Muscle of leg (tissue), 16 donors: ENCODE measurements at places on chromosomes 16 and 17. TPM values are rescaled to one million over a fixed set of nuclear protein-coding genes. Genes with fewer than 3 reads are reported as not detected.

DNA sequence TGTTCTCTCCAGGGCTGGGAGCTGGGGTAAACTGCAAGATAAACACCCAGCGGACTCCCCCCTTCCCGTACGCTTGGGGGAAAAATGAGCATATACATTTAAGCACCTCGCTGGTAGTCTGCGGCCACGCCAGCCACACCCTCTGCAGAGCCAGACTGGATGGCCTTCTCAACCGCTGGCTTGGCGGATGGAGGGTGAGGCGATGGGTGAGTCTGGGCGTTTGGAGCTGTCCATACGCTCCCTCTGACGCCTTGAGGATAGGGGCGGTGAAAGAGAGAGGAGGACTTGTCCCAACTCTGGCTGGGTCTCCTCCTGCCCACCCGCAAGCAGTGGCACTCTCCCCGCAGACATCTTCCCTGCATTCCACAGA lies 1.0 kb downstream of the ITGA3 start:
- peak; percentile 27 for DNase-seq

DNA sequence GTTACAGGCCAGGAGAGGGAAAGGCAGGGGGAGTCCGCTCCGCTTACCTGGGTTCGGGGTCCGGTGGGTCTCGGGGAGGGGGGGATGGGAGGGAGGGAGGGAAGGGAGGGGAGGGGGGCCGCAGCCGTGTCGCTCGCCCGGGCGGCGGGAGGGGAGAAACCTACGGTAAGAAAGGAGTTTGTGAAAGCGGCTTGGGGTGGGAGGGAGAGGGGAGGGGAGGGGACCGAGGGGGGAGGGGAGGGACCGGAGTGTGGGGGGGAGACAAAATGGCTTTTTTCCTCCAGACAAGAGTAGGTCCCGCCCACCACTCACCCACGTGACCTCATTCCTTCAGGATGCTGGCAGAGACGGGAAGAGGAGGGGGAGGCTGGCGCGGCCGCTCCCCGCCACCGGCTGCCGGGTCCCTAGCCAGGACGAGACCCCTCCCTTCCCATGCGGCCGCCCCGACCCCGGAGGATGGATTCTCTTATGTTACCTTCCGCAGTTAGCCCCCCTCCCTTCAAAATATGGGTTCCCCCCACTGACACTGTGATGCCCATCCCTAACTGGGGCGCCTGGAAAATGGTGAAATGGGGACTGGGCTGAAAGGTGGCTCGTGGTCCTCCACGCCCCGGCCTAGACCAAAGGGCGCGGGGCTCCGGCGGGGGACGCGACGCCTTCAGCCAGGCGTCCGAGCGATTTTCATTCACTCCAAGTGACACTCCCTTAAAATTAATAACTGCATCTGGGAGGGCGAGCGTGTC lies at the start of gene PCGF2:
PCGF2 (minus strand) TSS at position 188 of the 743 bp plus-strand sequence. CDS start 7,934 bp downstream, outside the sequence.
- peak; percentile 97 for DNase-seq

GRCh38 chr17:6787081-6787693 lies 11.2 kb downstream of the FBXO39 start:
- DNase-seq, result no peak

- DNase-seq, result peak; percentile 84
Measured at GRCh38 chr17:3935140-3935542, 18.9 kb upstream of the P2RX1 start.

DNA sequence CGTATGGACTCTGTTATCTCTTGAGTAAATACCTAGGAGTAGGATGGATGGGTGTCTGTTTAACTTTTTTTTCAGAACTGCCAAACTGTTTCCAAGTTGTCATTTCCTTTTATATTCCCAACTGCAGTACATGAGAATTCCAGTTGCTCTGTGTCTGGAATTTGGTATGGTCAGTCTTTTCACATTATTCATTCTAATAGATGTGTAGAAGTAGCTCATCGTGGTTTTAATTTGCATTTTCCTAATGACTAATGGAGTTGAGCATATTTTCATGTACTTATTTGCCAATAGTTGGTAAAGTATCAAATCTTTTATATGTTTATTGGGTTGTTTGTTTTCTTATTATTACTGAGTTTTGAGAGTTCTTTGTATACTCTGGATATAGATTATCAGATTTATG lies 27.0 kb downstream of the MRTFB start:
- no peak for DNase-seq

GRCh38 chr16:68696514-68696913 lies 40.6 kb upstream of the CDH1 start:
- DNase-seq, result no peak

DNA sequence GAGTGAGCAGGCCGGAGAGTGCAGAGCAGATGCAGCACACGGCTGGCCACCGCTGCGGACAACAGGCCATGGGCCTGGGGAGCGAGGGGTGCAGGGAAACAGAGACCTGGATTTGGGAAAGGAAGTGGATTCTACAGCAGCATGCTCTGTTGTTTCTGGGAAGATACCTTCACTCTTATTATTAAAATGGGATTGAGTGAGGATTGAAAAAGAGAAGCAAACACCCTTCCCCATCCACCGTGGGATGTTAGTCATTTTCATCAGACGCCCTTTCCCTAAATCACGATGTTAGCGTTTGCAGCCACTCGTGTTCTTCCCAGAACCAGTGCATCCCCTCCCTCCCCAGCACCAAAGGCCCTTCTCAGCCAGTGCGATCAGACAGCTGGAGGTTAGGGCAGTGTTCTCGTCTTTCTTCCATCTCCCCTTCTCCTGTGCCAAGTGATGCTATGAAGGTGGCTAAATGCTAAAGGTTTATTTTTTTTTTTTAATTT lies 196.5 kb upstream of the CHMP6 start:
- DNase-seq, result no peak

DNA sequence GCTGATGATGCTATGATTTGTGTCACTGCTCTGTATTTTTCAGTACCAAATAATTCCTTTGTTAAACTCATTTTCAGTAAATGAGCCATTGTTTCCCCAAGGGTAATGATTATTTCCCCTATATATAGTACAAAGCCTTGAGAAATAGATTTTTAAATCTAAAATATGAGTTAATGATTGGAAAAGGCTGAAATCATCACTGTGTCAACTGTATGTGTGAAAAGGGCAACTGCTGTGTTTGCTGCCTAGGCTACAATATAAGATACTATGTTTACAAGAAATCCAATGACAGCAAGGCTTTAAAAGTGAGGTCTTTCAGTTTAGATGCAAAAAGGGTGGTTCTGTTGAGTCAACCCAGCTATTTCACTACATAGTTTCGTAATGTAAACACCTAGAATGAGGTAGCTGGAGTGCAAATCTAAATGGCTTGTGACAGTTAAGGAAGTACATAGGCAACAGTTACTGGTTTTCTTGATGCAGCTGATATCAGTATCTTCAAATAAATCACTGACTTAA lies 15.3 kb downstream of the NLK start:
- DNase-seq, result no peak

DNA sequence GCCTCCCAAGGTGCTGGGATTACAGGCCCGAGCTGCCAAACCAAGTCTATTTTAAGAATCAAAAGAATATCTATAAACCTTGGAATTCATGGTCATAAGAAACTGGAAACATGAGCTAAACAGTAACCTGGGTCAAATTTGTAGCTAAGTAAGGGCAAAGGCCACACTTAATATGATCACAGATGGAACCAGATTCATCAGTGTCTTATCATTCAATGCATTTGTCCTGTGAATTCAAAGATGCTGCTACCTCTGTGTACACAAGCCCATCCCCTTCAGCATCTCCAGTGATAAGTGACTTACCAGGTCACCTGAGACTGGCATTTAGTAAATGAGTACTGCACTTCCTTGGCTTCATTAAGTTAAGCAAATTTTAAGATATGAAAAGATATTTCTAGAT lies 108.1 kb downstream of the SSH2 start:
- DNase-seq, result no peak

GRCh38 chr17:261635-262034 lies 80.2 kb upstream of the DOC2B start:
- peak; percentile 52 for DNase-seq

DNA sequence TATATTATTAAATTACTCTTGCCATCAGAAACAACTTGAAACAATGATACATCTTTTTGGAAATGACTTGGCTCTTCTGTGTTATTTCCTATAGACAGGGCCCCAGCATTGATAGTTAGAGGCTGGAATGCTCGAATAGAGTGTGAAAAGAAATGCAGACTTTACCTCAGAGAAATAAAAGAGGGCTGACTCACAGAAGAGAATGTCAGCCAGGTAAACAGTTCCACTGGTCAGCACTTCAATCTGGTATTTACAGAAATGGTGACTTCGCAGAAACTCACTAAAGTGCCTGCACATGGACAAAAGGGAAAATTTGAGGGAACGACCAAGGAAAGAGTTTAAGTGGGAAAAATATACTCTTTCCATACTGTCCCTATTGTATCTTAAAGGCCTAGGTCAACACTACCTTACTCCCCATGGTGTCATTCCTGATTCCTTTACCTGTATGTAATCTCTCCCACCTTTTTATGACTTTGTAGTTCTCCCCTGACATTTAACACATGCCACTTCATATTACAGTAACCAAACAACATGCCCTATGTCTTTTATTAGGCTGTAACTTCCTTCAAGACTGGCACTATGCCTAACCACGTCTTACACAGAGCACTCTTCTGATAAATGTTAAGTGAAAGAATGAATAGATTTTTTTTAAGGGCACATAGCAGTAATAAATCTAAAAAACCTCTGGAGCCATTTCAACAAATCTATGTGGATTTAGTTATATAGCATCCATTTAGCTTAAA lies 36.7 kb downstream of the AKAP10 start:
- no peak for DNase-seq

DNA sequence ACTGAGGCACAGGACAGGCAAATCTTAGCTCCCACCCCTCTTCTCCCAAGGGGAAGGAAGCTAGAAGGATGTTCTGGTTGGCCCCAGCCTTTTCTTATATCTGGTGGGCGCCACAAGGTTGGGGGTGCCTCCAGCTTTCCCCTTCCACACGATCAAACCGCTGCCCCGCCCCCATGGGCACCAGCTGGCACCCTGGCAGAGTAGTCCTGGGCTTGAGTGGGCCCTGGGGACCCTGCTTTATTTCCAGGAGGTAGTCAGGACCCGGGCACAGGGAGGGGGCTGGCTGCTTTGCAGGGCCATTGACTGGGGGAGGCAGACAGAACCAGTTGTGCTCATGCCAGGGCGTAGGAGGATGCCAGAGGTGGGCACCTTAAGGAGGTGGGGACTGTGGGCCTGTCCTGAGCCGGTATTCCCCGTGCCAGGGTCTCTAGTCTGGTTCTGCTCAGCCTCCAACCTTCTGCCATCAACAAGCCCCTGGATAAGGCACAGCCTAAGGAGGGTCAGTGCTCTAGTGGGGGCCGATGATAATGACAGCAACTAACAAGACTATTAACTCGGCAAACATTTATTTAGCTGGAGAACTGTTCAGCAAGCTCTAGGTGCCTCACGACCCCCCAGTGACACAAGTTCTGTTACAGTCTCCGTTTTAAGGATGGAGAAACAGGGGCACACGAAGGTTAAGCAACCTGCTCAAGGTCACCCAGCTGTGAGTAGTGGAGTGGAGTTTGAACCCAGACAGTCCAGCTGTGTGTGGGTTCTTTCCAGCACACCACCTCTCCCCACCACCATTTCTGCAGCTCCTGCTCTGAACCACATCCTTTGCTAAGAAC lies 7.6 kb upstream of the PPP1R1B start:
- DNase-seq, result no peak

- no peak for DNase-seq
Measured at GRCh38 chr16:533391-534123, 6.0 kb downstream of the CAPN15 start.

- DNase-seq, result peak; percentile 65
Measured at GRCh38 chr17:73342541-73343167, 30.9 kb upstream of the CDC42EP4 start.

DNA sequence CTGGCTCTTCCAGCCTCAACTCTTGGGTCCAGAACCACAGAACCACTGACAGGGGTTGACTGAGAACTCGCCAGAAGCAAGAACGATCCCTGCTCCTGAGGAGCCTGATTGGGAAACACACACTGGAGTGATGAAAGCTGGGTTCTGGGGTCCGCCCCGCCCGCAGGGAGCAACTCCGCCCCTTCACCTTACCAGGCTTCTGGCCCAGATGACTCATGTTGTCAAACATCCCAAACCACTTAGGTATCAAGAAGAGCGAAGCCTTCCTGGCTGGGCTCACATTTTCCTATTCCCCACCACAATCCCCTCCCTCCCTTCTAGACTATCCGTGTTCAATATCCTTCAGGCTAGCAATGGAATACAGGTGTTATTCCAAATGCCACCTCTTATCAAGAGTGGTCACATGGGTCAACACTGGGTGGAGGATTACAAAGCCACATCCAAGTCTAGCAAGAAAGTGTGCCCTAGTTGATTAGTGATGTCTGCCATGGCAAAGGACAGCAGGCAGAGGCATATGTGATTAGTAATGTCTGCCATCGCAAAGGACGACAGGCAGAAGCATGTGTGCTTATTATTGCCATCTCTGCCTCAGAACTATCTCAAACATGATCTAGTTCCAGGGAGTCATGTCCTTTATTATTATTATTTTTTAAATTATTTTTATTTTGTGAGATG lies 70.5 kb downstream of the TIMM22 start:
- DNase-seq, result no peak

DNA sequence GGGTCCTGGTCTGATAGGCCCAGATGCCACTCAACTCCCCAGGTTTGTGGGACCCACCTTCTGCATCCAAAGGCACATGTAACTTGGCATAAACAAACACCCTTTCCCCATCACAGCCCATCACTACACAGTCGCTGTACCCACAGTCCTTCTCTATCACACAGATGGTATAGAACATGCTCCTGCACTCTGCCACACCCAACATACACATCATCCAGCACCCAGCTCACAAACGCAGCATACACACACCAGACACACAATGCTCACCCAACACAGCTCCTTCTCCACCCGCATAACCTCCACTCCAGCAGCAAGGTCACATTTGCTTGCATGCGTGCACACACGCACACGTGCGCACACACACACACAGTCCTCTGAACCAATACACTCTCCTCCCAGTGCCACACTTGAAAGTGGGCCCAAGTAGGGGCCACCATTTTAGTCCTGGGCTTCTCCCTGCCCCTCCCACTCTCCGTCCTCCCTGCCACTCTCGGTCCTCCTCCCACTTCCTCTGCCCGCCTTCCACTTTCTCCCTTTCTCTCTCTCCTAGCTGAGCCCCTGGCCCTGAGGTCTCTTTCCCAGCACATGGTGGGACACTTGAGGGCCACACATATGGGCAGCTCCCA lies 8.5 kb upstream of the TMEM92 start:
- no peak for DNase-seq

GRCh38 chr17:17351901-17352781 lies 49.0 kb downstream of the NT5M start:
- peak; percentile 78 for DNase-seq

GRCh38 chr17:80454557-80455335 lies 21.7 kb downstream of the NPTX1 start:
- DNase-seq, result peak; percentile 99

- DNase-seq, result peak; percentile 70
Measured at GRCh38 chr16:54503011-54503855, 216.6 kb upstream of the IRX3 start.

- DNase-seq, result no peak
Measured at GRCh38 chr16:50308237-50308965, 42.0 kb downstream of the ADCY7 start.

GRCh38 chr17:58305626-58306025 lies 23.0 kb downstream of the TSPOAP1 start:
- DNase-seq, result no peak

ZFPM1 gene
- 0.89 TPM for total RNA-seq

KRTAP1-1 gene
- total RNA-seq, result not detected

PRCD gene
- 3.9 TPM for total RNA-seq

CDH3 gene
- total RNA-seq, result 0.27 TPM

KIF2B gene
- total RNA-seq, result not detected

GCGR gene
- total RNA-seq, result not detected

TBC1D3E gene
- not detected for total RNA-seq

KLHDC4 gene
- total RNA-seq, result 18.4 TPM

SLC5A10 gene
- not detected for total RNA-seq

RSPRY1 gene
- 30.1 TPM for total RNA-seq

ABCC12 gene
- 0.22 TPM for total RNA-seq
